ENCODE measurements at places on chromosomes 1 and 21. TPM values are rescaled to one million over a fixed set of nuclear protein-coding genes. Genes with fewer than 3 reads are reported as not detected.
A peak's percentile ranks its signal among the peaks of the same experiment; 100 is the strongest.

- H3K4me3 ChIP-seq = no peak overlapping the region
- no peak overlapping the region for H3K27ac ChIP-seq
- no peak for DNase-seq
- no peaks in the 10 kb centered on the region for H3K27me3 ChIP-seq
These were observed 253.1 kb upstream of the FGGY start for GRCh38 chr1:59043796-59044195.

PTPN22 gene
- 58.5 TPM for total RNA-seq

S1PR1 gene
- 191 TPM for total RNA-seq

- H3K4me3 ChIP-seq = no peak overlapping the region
- no peak overlapping the region for H3K27ac ChIP-seq
- H3K4me1 ChIP-seq = no peaks in the 10 kb centered on the region
- no peaks in the 10 kb centered on the region for H3K27me3 ChIP-seq
- DNase-seq = no peak
These were observed 105.5 kb upstream of the SPAG17 start for GRCh38 chr1:118290571-118290970.

CA6 gene
- not detected for total RNA-seq

- no peaks in the 10 kb centered on the region for H3K27me3 ChIP-seq
- H3K4me3 ChIP-seq = no peak overlapping the region
These were observed 49.5 kb upstream of the IPO9 start for GRCh38 chr1:201779351-201779880.

NEGR1 gene
- total RNA-seq = not detected

DNA sequence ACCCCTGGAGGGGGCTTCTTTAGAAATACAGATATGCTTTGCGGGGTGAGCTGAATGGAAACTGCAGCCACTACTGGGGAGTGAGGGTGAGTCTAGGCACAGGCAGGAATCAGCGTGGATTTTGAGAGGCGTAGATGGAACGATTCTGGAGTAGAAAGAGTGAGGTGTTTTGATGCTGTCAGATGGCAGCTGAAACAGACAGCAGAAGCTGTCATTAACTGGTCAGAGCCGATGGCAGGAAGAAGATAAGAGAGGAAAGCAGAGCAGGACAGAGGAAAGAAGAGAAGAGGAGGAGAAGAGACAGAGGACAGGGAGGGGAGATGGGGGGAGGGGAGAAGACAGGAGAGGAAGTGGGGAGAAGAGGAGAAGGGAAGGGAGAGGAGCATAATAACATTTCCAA, 138.5 kb downstream of the LRIG2 start:
- no peaks in the 10 kb centered on the region for H3K4me1 ChIP-seq
- H3K36me3 ChIP-seq = no peaks in the 10 kb centered on the region
- H3K27me3 ChIP-seq = peaks cover 2% of the 10 kb centered on the region
- no peak overlapping the region for H3K27ac ChIP-seq
- no peak for DNase-seq

DNA sequence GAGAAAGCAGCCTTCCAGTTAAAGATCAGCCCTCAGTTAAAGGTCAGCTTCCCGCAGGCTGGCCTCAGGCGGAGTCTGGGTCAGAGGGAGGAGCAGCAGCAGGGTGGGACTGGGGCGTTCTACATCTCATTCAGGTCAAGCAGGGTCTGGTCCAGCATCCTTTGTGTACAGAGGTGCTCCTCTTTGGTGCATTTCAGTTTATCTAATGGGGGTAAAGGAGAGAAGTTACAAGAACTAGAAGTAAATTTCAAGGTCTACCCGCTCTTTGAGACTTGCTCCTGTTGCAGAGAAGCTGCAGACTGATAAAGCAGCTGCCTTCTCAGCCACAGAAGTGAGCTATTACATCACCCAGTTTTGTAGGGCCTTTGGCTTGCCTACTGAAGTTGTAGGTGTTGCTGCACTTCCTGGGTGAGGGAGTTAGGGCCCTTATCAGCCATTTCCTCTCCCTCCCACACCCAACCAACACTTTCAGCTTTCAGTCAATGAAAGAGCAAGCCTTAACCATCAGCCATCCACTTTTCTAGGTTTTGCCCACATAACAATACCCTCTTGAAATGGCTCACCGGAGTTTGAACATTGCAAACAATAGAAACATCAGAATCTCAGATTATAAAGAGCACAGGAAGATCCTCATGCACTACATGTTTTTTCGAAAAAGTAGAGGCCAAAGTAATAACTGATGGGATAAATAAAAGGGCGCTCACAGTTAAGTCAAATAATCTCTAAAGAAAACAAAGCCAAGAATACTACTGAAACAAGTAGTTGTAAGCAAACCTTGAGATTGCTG, 2.8 kb upstream of the NUP210L start:
- peak; percentile 95 for DNase-seq
- H3K4me1 ChIP-seq = peaks cover 53% of the 10 kb centered on the region
- no peaks in the 10 kb centered on the region for H3K27me3 ChIP-seq
- H3K36me3 ChIP-seq = peaks cover 52% of the 10 kb centered on the region

GRCh38 chr21:31583498-31583897, 76.0 kb upstream of the SOD1 start:
- H3K36me3 ChIP-seq = no peaks in the 10 kb centered on the region
- H3K4me1 ChIP-seq = no peaks in the 10 kb centered on the region
- H3K4me3 ChIP-seq = no peak overlapping the region
- no peak overlapping the region for H3K27ac ChIP-seq
- H3K27me3 ChIP-seq = peaks cover 2% of the 10 kb centered on the region
- no peak for DNase-seq

IL12RB2 gene
- 43.5 TPM for total RNA-seq

TMPRSS3 gene
- 4.0 TPM for total RNA-seq

All from CD4-positive, CD25-positive, alpha-beta regulatory T cell (primary cell).